SHP77 (cell line): ENCODE measurements at places on chromosomes 1 and 21.

DNA sequence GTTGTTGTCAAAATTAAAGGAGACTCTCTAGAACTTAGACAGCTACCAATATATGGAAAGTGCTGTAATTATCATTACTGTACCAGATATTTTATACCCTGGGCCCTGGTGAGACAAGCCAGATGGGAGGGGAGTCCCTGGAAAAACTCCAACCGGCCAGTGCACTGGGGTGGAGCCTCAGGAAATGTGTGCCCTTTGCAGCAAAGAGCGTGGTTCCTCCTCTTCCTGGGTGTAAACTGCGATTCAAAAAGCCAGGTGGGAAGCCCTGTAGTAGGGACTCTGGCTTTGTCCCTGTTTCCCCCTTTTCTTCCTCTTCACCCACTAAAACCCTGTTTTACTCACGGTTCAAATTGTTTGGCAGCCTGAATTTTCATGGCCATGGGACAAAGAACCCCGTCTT, 812.3 kb downstream of the PLA2G4A start:
- no peak for DNase-seq

DNA sequence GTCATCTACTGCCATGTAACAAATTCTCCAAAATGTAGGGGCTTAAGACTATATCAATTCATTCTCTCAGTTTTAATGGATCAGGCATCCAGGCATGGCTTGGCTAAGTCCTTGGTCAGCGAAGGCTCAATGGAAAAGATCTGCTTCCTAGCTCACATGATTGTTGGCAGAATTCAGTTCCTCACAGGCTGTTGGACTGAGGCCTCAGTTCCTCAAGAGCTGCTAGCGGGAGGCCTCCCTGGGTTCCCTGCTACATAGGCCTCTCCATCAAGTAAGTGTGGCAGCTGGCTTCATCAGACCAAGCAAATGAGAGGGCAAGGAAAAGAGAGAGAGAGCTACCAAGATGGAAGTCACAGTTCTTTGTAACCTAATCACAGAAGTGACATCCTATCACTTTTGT, 19.6 kb upstream of the EYA3 start:
- DNase-seq: no peak

DNA sequence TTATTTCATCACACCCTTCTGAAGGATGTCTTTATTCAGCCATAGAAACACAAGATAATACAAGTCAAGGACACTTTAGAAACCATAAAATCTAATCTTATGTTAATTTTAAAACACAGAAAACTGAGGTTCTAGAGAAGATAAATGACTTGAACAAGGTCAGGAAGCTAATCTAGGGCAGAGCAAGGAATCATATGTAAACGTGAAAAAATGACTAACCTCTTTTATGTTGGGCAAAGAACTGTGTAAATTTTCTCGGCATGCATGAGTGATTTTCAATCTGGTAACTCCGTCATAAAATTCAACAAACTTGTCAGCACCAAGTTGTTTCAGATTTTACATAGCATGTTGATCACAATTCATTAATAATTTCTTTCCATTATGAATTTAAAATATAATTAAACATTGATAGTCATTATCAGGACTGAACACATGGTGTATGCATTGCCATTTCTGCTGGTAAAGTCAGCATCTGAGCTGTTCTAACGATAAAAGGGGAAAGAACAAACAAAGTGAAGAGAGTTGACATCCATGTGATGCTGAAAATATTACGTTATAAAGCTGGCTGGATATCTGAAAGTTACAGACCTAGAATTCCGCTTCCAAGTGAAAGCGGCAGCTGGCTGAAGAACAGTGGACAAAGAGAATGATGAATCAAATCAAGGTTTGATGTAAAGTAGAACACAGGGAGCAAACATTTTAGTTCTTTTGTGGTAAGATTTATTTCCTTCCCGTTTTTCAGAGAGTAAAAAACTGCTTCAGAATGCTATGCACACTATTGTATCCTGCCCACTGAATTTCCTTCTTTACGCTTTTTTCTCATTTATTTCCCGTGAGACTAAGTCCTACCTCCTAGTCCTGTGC, 1037.4 kb upstream of the TMPRSS15 start:
- no peak for DNase-seq

DNA sequence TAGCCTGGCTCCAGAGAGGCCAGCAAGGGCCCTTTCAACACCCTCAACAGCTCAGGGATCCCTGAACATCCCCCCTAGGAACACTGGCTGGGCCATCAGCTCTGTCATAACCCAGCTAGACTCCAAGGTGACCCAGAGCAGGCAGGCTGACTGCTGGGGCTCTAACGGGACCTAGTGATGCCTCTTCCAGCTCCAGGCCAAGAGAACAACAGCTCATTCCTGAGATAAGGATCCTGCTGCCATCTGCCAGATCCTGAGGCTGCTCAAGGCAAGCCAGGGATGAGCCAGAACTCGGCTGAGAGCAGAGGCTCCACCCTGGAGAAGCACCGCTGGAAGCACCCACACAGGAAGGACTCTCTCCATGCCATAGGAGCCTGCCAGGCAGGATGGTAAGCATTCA, 2.0 kb downstream of the VSIG8 start:
- DNase-seq: no peak

DNA sequence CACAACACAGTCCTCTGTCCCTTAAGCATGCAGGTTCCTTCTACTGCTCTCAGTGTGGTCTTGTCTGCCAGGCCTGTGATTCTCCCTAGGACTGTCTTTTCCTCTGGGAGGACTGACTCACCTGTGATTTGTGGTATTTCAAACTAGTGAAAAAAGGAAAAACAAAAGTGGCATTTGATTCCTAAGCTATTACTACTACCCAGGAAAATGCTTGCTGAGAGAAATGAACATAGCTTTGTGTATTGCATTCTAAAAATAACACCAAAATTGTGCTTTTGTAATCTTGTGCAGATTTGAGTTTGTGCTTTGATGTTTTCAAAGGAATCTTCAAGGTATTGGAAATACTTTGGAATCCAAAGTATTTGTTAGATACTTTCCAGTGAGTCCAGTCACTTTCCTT, 57.0 kb downstream of the GPR161 start:
- no peak for DNase-seq

DNA sequence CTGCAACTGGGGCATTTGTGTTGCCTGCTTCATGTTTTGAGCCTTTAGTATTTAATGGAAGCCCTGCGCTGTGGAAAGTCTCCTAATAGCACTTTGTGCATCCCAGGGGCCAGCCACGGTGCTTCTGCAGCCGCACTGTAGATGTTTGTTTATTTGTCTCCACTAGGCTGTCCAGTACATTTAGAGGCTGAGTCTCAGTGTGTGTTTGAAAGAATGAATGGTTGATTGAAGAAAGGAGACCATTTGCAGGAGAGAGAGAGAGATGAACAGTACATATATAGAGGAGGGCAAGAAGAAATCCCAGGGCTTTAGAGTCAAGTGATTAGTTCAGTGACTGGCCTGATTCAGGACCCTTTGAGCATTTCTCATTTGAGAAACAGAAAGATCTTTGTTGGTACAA, 33.9 kb downstream of the MPZL1 start:
- no peak for DNase-seq

- DNase-seq: no peak
Observed at GRCh38 chr1:160499631-160500030, 23.4 kb downstream of the SLAMF6 start.

GRCh38 chr1:49951385-49951784, 72.4 kb downstream of the AGBL4 start:
- no peak for DNase-seq

GRCh38 chr1:64235910-64236309, 32.5 kb downstream of the UBE2U start:
- DNase-seq: no peak

GRCh38 chr1:25914074-25914995, 8.1 kb upstream of the STMN1 start:
- DNase-seq: no peak

- DNase-seq: no peak
Observed at GRCh38 chr1:41850029-41850428, 68.7 kb downstream of the HIVEP3 start.
